ENCODE measurements at places on chromosomes 5 and 9.

DNA sequence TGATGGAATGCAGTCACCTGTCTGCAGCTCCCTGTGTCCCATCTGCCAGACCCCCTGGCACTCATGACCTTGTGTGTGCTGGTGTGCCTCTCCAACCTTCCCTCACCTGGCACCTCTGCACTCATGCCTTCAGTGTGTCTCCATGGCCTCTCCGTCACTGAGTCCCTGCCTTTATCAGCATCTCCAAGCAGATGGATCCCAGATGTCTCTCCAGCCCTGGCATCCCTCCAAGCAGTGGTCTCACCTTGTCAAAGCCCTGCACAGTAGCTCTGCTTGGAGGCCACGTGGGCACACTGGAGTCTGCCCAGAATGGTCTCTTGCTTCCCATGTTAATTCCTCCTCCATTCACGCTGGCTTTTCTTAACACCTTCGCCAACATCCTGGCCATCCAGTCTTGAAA is 84.8 kb downstream of the DAP start:
- DNase-seq = peak; percentile 53

DNA sequence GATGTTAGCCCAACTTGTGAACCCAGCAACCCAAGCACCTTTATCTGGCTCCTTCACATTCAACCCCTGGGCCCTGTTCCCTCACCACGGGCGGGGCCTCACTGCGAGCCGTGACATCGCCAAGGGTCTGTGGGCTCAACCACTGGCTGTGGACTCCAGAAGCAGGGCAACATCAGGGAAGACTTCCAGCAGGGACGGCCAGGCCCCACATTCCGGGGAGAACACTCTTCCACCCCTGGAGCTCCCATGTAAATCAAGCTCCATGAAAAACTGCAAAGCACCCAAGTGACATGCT is 175.3 kb downstream of the ERCC6L2 start:
- DNase-seq = no peak

GRCh38 chr9:30524311-30524710 is 1860.1 kb upstream of the ACO1 start:
- no peak for DNase-seq

GRCh38 chr9:122387536-122387935 is 16.7 kb downstream of the PTGS1 start:
- no peak for DNase-seq

DNA sequence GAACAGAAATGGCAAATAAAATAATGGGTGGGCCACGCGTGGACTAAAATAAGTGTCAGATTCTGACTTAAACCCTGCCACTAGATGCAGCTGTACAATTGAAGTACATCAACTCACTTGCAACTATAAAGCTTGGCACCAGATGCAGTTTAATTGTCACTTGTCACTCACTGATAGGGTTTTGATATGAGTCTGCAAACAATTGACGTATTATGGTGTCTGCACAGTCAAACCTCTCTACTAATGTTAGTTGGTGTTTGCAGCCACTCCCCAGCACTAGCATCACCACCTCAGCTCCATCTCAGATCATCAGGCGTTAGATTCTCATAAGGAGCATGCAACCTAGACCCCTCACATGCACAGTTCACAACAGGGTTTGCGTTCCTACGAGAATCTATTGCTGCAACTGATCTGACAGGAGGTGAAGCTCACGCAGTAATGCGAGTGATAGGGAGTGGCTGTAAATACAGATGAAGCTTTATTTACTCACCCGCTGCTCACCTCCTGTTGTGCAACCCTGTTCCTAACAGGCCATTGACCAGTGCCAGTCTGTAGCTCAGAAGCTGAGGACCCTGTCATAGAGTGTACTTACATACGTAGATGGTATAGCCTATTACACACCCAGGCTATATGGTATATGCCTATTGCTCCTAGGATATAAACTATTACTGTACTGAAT is 72.1 kb upstream of the SEMA6A start:
- no peak for DNase-seq

- DNase-seq = no peak
Observed at GRCh38 chr5:115657125-115657880, 31.5 kb upstream of the TMED7 start.

DNA sequence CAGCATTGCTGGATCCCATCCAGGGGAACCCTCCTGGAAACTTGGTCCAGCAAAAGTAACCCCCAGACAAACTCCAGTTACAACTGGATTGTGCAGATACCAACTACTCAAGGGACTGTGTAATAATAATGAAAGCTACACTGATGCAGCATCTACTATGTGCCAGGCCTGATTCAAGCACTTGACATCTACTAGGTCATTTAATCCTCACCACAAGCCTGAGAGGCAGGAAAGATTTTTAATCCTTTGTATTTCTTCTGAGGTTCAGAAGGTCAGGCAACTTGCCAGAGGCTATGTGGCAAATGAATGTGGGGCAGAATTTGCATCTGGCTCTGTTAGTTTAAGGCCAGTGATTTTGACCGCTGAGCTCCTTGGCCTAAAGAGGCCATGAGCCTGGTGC is 29.5 kb upstream of the FOXI1 start:
- DNase-seq = no peak

DNA sequence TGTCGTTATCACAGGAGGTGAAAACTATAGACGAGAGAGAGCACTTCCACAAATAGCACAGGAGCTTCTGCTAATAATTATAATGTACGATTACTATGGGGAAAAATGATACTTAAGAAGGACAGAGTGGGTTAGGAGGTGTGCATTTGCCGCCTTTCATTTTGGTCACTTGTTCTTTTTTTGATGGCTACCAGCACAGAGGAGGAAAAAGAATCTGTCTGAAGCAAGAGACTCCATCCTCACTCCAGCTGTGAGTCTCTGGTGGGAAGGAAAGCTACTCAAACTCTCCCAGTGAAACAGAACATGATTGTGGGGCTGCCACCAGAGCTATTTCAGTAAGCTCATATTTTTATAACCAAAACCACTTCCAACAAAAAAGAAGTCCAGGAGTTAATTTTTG is 270.4 kb upstream of the TMEM161B start:
- no peak for DNase-seq

GRCh38 chr9:75975071-75975470 is 84.6 kb downstream of the PCSK5 start:
- DNase-seq = no peak

DNA sequence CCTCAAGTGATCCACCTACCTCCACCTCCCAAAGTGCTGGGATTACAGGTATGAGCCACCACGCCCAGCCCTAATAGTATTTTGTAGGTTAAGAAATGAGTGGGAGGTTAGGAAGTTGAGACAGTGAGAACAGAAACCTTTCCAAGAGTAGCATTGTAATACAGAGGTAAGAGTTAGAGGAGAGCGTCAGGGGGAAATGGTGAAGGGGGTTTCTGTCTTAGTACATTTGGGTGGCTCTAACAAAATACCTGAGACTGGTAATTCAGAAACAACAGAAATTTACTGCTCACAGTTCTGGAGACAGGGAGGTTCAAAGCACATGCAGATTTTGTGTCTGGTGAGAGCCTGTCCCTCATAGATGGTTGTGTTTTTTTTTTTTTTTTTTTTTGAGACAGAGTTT is 18.8 kb downstream of the SMIM3 start:
- DNase-seq = no peak

GRCh38 chr9:20732118-20732517 is 48.1 kb downstream of the FOCAD start:
- DNase-seq = no peak

DNA sequence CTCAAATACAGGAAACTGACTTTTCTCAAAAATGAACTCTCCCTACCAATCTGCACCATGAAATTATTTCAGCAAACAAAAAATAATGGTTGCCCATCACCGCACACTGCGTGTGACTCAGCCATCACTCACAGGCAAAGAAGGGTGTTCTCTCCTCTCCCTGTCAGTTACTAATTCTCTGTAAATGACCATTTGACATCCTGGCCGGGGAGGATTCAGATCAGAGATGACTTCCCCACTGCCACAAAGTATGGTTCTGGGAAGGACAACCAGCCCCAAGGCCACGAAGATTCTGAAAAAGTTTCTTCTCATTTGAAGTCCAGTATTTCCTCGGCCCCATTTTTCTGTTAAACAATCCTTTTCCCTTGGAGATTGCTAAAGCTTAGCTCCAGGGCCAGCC is 199.4 kb downstream of the AUH start:
- DNase-seq = no peak

- DNase-seq = no peak
Observed at GRCh38 chr9:100322954-100323536, 29.7 kb downstream of the TEX10 start.

- no peak for DNase-seq
Observed at GRCh38 chr9:98875536-98875935, 68.1 kb downstream of the GALNT12 start.

DNA sequence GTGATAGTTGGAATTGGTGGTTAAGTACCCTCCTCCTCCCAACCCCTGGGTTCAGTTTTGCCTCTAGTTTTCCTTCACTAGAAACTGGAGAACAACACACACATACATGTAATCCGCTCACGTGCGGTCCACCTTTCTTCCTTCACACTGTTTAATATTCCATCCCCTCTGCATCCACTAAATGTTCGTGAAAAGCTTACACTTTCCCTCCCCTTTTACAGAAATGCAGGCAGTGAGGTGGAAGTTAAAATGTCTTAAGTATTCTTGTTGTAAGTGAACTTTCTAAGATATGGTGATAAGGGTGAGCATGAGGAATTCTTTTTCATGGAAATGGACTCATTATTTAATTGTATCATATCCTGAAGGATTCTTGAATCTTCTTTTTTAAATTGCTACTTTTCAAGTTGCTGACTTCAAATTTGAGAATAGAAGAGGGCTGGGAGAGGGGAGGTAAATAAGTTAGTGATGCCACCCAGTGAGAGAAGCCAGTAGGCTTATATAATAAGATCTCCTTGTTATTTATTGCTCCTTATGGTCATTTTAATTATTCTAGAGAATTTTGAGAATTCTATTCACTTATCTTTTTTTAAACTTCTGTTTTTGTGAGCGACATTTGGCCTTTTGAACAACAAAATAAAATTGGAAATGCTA is 90.2 kb downstream of the TLE4 start:
- DNase-seq = no peak

DNA sequence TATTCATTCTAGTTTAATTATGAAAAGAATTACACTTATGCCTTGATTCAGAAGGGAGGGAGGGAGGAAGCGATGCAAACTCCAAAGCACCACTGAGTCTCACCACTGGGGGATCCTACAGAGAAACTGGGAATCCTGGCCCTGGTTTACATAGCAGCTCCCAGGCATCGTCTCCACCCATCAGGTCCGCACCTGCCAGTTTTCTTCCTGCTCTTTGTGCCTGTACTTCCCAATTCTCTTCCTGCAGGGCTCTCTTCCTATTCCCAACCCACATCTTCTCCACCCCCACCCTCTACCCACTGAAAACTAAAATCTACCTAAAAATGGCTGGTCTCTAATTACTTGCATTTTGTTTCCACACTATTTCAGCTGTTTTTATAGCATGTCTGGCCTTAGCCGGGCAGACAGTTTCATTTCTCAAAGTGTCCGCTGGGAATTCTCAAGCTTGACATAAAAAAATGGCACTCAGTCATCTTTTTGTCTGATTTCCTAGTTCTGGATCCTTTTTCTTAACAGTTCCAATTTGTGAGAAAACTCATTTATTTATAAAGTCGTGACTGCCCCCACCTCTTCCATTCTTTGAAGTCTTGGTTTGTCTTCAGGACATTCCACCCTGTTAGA is 1.6 kb upstream of the TNIP1 start:
- DNase-seq = no peak

DNA sequence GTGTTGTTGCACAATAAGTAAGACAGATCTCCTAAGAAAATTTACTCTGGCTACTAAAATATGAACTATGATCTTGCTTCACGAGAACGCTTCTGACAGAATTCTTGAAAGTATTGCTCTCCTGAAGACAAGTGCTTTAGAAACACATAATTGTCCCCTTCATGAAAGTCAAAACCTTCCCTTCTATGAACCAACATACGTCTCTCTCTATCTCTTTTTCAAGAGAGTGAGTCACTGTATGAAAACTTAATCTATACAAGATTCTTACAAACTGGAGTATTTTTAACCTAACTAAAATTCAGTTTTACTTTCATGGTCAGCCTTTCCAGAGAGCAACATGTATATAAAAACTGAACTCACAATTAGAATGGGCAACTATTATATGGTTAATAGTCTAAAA is 688.0 kb upstream of the CTNND2 start:
- DNase-seq = no peak

DNA sequence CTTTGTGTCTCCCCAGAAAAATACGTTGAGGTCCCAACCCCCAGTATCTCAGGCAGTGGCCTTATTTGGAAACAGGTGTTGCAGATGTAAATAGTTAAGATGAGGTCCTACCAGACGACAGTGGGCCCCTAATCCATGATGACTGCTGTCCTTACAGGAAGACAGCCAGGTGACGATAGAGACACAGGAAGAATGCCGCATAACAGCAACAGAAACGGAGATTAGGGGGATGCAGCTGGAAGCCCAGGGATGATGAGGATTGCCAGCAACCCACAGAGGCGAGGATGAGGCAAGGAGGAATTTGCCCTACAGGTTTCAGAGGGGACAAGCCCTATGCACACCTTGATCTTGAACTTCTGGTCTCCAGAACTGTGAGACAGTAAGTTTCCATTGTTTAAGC is 46.5 kb downstream of the ROPN1L start:
- no peak for DNase-seq

DNA sequence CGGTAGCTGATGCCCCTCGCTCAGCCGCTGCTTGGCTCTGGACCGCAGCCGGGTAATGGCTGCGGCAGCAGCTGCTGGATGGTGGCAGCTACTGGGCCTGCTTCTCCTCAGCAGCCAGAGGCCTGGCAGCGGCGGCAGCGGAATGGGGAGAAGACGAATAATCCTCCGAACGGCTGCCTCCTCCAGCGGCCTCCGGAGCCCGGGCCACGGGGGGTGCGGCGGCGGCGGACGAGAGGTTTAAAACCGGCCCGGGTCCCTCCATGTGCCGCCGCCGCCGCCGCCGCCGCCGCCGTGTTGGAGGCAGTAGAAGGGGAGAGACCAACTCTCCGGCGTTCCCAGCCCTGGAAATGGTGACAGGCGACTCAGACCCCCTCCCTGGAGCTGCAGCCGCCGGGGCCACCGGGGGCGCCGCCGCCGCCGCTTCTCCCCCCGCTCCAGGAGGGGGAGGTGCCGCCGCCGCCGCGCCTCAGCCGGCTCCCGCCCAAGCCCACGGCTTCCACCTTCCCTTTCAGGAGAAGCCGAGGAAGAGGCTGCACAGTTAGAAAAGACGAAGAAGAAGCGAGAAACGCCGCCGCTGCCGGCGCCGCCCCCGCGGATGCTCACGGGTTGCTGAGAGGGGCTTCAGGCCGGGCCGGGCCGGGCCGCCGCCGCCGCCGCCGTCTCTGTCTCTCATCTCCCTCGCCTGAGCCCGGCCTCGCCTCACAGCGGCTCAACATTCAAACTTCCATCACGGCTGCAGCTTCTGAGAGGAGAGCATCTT is 118.4 kb upstream of the PRSS3 start:
- no peak for DNase-seq

DNA sequence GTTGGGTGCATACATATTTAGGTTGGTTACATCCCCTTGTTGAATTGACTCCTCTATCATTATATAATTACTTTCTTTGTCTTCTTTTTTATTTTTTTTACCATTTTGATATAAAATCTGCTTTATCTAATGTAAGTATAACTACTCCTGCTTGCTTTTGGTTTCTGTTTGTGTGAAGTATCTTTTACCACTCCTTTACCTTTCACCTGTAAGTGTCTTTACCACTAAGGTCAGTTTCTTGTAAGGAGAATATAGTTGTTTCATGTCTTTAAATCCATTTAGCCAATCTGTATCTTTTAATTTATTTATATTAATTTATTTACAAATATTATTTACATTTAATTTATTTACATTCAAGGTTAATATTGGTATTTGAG is 33.0 kb downstream of the INSL4 start:
- no peak for DNase-seq

GRCh38 chr9:32644698-32645097 is 9.2 kb upstream of the TAF1L start:
- no peak for DNase-seq

Measured in mesenteric fat pad (tissue), 1 donor.